SK-N-DZ (cell line): ENCODE measurements at places on chromosomes 16 and 17.

DNA sequence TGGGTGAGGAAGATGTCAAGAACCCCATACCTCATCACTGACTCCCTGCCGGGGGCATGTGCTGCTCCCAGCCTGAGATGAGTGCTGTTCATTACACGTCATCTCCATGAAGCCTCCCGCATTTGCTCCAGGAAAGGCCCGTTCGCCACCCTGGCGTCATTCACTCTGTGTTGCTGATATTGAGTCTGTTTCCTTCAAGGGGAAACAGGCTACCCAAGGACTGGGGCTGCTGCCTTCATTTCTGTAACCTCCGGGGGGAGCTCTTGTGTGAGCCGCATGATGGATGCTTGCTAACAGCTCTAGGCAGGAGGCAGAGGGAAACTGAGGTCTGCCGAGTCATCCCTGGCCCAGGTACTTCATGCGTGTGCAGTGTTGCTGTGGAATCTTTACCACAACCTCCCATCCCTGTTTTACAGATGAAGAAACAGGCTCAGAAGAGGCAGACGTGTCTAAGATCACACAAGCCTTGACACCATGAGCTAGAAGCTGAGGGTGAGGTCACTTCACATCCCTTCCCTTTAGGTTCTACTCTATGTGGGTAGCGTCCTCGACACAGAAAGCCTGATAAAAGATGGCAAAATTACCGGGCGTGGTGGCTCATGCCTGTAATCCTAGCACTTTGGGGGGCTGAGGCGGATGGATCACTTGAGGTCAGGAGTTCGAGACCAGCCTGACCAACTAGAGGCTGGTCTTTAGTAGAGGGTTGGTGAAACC lies 3.5 kb upstream of the ARMC5 start:
- DNase-seq, result peak; percentile 60

- no peak for DNase-seq
These were observed 53.0 kb downstream of the TUBD1 start for GRCh38 chr17:59839651-59840328.

GRCh38 chr17:75241996-75242460 lies 19.4 kb downstream of the GGA3 start:
- no peak for DNase-seq

GRCh38 chr16:52727441-52727840 lies 180.5 kb upstream of the TOX3 start:
- no peak for DNase-seq

DNA sequence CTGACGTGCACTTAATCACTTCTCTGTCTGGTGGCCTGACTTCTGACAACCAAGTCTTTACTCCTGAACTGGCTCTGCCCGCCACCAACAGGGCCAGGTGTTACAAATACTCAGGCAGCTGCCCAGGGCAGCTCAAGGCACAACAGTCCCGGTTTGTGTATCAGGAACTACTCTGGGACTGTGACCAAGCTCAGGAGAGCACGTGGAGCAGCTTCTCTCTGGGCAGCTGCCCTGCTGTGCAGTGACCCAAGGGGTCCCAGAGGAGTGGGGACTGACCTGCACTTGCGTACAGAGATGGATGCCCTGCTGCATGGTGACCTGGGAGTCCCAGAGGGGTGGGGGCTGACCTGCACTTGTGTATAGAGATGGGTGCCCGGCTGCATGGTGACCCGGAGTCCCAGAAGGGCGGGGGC lies 21.9 kb downstream of the LITAFD start:
- DNase-seq, result no peak

DNA sequence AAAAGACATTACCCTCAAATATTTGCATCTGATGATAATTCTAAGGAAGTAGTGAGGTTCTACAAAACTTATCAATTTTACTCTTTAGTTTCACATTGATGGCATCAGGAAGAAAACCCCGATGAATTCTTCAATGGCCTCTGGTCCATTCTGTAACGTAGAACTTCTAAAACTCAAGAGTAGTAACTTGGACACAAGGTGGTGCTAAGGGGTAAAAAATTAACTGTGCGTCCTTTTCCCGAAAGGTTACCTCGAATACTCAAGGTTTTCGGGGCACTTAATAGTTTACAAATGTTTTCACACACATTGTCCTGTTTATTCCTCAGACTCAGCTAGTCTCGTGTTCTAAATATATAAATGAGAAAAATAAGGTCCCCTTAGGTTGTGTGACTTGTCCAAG lies 517.3 kb upstream of the ZFHX3 start:
- DNase-seq, result peak; percentile 39

DNA sequence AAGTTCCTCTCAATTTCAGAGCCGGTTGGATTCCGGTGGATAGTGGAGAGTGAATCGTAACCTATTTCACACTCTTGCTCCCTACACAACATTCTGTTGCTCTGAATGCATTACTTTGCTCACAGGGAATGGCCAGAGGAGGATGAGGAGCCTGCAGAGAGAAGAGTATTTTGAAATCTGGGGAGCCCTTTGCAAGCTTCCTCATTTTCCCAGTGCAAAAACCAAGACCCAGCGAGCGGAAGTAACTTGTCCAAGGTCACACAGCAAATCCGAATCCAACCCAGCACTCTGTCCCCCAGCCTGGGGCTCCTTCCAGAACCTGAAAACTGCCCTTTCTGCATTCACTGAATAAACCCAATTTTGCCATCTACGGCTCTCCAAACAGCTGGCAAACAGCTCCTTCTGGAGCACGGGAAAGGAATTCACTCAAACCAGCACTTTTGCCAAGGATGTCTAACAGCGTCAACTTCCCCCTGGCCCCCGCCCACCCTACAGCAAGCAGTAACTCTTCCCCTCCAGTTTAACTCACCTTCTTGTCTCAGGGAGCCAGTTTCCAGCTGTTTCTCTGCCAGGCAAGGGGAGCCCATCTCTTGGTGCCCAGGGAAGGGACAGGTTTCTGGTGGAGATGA lies 557 bp downstream of the KCNG4 start:
- no peak for DNase-seq

- no peak for DNase-seq
These were observed 109.5 kb downstream of the CDH8 start for GRCh38 chr16:61926766-61927165.

DNA sequence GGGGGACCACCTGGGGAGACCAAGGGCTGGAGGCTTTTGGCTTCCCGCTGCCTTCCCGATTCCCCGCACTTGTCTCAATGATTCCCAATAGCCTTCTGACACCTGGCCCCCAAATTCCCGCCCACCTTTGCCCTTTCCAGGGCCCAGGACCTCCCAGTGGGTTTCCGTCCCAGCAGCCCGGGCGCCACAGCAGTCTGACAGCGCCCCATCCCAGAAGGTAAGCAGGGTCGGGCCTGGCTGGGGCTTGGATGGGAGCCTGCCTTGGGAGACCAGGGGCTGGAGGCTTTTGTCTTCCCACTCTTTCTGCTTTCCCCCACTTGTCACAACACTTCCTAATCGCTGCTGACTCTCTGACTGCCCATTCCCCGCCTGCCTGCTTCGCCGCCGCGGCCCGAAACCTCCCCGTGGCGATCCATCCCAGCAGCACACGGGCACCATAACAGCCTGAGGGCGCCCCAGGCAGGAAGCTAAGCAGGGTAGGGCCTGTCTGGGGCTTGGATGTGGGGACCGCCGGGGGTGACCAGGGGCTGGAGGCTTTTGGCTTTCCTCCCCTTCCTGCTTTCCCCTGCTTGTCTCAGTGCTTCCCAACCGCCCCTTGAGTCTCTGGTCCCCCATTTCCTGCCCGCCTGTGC lies 2289.3 kb downstream of the TP53TG3F start:
- no peak for DNase-seq

DNA sequence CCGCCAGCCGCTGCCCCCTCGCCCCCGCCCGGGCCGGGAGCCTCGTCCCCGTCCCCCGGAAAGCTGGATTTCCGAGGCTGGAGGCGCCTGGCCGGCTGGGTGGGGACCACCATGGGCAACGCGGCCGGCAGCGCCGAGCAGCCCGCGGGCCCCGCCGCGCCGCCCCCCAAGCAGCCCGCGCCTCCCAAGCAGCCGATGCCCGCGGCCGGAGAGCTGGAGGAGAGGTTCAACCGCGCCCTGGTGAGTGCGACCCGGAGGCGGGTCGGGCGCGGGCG lies 266 bp downstream of the FMNL1 start:
- DNase-seq, result no peak
